ENCODE measurements at places on chromosomes 3 and 15.

GRCh38 chr3:114839476-114839875, 307.6 kb downstream of the ZBTB20 start:
- DNase-seq = no peak

DNA sequence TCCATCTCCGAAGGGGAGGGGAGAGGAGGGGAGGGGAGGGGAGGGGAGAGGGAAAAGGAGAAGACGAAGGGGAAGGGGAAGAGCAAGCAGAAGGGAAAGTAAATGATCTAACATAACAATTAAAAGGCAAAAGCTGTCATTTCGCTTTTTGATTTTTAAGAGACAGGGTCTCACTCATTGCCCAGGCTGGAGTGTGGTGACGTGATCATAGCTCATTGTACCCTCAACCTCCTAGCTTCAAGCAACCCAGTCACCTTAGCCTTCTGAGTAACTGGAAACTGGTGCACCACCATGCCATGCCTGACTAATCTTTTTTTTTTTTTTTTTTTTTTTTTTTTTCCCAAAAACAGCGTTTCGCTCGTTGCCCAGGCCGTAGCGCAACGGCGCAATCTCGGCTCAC, 22.6 kb downstream of the ADAM10 start:
- DNase-seq = no peak

DNA sequence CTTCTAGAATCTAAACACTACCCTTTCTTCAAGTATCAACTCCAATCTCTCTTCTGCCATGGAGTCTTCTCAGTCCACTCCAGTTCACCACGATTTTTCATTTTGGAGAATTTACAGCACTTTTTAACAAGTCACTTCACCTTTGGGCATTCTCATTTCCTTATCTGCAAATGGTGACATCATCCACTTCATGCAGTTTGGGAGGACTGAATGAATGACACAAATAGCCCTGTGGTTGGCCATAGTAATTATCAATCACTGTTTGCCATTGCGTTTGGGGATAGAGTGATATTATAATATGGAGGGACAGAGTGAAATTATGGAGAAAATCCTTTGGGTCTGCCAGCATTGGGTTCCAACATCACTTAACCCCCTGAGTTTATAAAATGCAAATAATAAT, 38.0 kb upstream of the TM4SF1 start:
- no peak for DNase-seq

DNA sequence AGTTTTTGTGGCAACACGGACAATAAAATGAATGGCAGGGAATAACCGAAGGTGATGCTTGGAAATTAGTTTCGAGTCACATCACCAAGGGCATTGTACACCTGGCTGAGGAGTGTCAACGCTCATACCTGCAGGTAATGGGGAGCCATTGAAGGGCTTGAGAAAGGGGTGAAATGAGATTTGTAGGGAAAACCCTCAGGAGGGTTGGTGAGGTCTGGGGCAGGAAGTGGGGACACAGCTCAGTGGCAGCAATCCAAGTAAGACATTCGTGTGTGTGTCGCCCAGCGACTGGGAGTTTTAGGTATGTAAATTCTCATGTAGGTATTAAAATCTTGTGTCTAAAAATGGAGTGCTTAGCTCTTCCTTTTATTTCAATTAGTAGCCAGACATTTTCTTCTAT, 14.3 kb downstream of the PARP14 start:
- no peak for DNase-seq

DNA sequence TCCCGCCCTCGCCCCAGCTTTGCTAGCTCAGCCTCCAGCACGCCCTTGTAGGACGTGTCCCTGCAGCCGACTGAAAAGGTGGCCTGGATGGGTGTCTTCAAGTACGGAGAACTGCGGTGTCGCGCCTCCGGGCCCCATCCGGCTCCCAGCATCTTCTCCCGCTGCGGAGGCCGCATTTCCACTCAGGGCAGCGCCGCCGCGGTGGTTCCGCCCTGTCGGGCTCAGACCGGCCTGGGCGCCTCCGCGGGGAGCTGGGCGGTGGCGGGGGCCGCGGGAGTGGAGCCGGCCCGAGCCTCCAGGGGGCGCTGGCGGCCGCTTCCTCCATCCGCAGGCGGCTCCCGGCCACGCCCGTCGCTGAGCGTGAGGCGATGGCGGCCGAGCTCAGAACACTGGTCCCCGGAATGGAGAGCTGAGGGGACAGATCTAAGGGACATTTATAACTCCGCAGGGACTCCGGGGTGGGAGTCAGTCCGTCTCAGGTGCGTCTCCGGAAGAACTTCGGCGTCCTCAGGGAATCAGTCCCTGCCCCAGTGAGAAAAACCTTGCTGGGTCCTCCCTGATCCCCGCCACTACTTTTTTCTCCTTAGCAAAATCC, 13.6 kb upstream of the SMCO1 start:
- peak; percentile 92 for DNase-seq

DNA sequence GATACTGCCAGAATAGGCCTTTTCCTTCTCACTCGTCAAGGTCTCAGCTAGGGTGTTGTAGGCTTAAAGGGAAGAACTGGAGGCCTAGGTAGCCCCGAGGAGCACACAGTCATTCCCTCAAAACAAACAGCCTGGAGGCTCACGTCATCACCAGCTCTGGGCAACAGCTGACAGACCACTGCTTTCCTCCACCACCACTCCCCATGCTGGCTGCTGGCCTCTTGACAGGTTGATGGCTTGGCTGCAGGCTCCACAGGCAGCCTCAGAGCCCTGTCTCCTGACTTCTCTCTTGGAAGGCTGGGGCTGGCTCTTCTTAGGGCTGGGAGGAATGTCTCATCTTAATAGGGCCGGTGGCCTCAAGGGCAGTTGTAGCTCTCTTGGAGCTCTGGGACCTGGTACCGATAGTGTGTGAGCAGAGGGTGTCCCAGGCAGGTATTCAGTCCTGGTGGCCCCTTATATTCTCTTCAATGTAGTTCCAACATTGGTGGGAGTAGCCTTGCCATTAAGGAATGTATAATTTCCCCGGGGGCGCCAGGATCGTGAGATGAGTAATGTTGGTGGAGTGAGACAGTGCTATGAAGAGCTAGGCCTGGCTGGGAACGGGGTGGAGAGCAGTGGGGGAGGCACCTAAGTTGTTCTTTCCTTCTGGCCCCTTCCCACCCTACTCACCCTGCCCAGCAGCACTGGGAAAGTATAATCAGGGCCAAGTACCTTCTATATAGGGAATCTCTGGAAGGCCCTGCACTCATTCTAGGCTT, 6.1 kb upstream of the AP2M1 start:
- no peak for DNase-seq

DNA sequence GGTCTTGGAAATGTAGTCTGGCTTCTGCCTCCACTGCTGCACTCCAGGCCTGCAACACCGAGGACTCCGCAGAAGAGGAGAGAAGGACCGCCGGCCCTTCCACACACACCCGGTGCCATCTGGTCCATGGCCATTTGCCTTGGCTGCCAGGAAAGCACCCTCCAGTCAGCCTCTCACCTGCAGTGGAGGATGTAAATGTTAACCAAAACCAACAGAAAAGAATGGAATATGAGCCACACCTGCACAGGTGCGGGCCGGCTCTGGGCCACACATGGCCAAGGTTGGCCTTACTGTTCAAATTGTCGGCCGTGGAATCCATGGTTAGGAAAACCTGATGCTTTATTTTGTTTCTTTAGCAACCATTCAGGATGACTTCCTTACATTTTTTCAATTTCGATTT, 178.3 kb upstream of the C2CD4B start:
- no peak for DNase-seq
